Activated CD4-positive, alpha-beta memory T cell treated with anti-CD3 and anti-CD28 coated beads, Interleukin-2, amount 10 ng/mL, durations not matched to agents 7 days and 5 days (primary cell): ENCODE measurements at places on chromosomes 16 and 17.

- DNase-seq: no peak
Observed at GRCh38 chr16:45454-45853, 8.0 kb downstream of the POLR3K start.

- DNase-seq: no peak
Observed at GRCh38 chr16:86029131-86029741, 130.3 kb downstream of the IRF8 start.

DNA sequence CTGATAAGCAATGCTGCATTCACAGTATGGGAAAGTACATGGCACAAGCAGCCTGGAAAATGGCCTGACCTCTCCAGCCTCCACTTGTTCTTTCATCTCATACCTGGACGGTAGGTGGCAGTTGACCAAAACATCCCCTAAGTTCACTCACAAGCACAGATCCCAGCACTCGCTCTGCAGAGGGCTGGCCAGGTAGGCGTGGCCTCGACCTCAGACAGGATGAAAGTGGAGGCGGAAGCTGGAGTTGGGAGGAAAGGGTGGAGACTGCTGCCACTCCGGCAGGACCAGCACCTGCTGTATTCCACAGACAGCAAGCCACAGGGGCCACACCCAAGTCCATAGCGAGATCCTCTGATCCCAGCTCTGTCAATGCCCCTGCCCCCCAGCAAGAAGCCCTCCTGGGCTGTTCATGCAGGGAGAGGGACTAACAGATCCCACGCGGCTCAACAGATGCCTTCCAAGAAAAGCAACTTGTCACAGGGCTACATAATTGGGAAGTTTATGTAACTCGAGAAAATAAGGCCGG, 31.3 kb downstream of the ZCCHC14 start:
- peak; percentile 28 for DNase-seq

DNA sequence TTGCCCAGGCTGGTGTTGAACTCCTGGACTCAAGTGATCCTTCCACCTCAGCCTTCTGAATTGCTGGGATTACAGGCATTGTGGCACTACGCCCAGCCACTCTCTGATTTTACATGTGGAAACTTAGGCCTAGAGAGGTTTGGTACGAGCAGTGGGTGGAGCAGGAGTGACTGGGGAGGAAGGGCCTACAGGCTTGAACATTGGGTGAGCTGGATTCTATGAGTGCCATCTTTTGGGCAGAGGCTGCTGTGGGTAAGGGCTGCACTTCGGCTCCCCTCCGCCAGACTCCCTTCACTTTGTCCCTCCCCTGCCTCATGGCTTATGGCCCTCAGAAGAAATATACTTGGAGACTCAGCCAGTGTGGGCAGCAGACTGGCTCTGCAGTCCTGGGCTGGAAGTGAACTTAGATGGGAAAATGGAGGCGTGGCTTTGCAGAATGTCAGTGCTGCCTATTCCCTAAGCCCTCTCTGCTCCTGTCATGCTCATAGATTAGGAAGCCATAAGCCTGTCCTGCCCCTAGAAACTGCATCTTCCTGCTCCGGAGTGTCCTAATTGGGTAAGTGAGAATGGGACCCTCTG, 9.5 kb upstream of the MRC2 start:
- no peak for DNase-seq

- peak; percentile 81 for DNase-seq
Observed at GRCh38 chr17:77445760-77446532, 305.2 kb downstream of the SEC14L1 start.

DNA sequence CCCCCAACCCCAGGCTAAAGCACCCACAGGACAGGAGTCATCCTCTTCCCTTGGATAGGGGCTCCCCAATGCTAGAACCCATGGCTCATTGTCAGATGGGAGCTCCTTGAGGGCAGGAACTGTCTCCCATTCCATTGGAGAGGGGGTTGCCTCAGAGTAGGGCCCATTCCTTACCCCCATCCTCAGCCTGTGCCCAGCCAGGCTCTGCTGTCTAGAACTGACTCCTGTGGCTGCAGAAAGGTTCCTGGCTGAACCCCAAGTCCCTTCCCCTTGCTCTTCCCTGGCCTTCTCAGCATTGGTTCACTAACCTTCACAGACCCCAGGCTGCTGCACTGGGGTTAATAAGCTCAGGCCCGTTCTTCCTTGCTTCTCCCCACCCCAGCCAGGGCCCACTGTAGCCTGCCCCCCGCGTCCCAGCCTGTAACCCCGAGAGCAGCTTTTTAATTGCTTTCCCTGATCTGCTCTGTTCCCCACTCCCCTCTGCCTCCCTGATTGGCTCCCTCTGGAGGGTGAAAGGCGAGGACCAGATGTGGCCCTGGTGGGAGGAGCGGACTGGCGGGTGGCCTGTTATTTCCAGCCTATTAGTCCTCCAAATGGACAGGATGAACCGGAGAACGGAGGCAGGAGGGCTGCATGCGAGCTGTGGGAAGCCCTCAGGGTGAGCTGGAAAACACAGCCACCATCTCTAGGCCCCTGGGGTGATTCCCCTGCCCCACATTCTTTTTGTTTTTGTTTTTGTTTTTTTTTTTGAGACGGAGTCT, 6.0 kb upstream of the GFAP start:
- no peak for DNase-seq

DNA sequence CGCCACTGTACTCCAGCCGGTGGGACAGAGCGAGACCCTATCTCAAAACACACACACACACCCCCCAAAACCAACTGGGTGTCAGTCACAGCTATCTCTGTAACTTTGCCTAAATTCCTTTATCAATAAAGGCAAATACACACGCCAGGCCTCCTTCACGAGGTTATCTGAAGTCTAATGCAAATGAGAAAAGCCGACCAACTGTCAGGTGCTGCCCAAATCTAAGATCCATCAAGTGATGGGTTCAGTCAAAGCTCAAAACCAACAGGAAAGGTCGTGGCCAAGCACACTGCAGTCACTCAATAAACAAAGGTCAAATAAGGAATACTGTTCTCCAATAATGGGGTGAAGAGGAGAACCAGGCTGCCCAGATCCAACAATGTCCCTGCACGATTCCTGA, 1.1 kb downstream of the ANKFY1 start:
- DNase-seq: no peak

DNA sequence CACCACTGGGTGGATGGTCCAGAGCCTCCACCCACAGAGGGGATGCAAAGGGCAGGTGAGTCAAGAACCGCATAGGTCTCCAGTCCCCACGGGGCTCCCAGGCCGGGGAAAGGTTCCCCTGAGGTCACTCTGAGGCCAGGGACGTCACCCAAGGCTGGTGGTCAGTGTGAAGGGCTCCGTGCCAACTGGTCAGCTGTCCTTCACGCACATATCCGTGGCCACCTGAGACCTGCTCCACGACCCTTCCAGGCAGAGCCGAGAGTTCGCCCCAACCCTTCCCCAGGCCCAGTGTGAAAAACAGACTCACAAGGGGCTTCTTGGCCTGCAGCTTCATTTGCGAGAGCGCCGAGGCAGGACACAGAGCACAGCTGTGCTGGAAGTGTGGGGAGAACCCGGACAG, 2.8 kb downstream of the TSR3 start:
- no peak for DNase-seq

GRCh38 chr17:64155129-64155528, 25.2 kb upstream of the ERN1 start:
- DNase-seq: no peak

GRCh38 chr17:11950771-11951519, 46.3 kb downstream of the ZNF18 start:
- no peak for DNase-seq

- no peak for DNase-seq
Observed at GRCh38 chr17:43118679-43119615, 6.2 kb downstream of the BRCA1 start.

GRCh38 chr17:74110467-74110866, 93.0 kb upstream of the RPL38 start:
- no peak for DNase-seq

- no peak for DNase-seq
Observed at GRCh38 chr16:78375055-78375679, 275.7 kb downstream of the WWOX start.

DNA sequence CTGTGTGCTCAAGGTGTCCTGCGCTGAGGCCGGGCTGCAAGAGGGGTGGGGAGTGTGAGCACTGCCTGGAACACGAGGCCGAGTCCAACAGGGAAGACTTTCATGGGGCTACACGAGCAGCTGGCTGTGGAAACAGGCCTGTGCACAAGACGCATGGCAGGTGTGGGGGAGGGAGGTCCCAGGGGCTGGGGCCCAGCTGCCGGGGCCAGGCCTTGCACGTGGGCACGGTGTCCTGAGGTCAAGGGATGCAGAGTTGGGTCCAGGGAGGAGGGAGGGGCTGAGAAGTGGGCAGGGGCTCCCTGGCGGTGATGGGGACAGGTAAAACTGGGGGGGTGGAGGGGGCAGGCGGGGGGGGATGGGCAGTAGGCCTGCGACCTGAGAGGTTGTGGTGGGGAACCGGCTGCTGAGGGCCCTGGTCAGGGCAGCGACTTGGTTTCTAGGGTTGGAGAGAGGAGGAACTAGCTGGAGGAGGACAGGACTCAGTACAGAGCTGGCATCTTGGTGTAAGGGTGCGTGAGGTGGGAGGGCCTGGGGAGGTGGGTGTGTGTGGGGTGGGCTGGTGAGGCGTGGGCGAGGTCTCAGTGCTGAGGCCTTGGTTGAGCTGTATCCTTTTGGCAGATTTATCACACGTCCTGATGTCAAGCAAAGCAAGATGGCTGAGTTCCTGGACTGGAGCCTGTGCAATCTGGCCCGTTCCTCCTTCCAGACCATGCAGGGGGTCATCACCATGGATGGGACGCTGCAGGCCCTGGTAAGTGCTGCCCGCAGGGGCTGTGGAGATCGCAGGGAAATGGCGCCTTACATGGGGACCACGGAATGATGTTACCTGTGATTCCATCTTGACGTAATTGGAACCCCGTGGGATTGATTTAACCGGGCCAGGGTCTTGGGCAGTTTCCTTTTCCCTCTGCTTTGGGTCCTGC, 29.4 kb downstream of the TBCD start:
- no peak for DNase-seq

DNA sequence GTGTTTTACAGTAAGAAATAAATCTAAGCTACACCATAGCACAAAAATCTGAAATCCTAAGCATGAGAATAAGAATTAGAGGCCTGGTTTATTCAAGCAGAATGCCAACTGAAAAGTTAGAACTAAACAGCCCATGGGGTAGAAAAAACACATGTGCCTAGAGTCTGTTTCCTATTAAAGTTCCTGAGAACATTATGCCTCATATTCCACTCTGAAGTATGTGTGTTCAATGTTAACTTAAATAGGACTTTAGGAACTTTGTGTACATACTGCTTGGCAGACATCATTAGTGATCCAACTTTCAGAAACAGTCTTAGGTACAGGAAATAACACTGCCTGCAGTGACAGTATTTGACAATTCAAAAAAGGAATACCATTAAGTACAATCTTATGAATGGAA, 18.2 kb downstream of the HEATR6 start:
- DNase-seq: no peak

DNA sequence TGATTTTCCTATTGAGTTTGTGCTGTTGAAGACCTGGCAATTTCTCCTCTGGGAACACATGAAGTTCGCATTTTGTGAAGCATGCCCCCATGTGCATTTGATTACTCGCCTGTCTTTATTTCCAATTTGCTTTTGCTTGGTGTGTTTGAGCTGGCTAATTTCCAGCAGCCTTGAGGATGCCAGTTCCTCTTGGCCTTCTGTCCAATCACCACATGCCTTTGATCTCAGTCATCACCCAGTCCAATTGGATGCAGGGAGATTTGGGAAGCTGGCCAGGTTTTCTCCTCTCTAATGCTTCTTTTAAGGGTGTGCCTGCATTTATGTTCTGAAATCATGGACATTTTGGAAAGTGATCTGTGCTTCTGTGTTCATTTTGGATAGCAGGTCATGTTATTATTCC, 3.8 kb upstream of the TMEM100 start:
- no peak for DNase-seq

DNA sequence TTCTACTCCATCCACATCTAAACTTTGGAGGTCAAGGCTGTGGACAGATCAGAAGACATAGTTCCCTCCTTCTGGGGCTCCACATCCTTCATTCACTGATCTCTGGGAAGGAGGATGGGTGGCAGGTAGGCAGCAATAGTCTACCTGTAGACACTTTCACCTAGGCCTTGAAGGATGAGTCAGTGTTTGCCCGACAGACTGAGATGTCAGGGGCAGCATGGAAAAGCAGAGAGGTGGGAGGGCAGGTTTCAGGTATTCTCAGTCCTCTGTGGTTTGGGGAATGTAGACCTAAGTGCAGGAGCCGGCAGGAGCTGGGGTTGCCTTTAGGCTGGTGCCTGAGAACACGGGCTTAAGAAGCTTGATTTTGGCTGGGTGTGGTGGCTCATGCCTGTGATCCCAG, 171.9 kb upstream of the ZNF267 start:
- no peak for DNase-seq

DNA sequence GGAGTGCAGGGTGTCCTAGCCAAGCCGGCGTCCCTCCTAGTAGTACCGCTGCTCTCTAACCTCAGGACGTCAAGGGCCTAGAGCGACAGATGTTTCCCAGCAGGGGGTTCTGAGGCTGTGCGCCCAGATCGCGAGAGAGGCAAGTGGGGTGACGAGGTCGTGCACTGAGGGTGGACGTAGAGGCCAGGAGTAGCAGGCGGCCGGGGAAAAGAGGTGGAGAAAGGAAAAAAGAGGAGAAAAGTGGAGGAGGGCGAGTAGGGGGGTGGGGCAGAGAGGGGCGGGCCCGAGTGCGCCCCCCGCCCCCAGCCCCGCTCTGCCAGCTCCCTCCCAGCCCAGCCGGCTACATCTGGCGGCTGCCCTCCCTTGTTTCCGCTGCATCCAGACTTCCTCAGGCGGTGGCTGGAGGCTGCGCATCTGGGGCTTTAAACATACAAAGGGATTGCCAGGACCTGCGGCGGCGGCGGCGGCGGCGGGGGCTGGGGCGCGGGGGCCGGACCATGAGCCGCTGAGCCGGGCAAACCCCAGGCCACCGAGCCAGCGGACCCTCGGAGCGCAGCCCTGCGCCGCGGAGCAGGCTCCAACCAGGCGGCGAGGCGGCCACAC, at the start of gene MMP2:
MMP2 (plus strand) TSS at position 372 of the 603 bp plus-strand sequence. CDS start 282 bp downstream, outside the sequence.
- DNase-seq: no peak

GRCh38 chr17:78993241-78993956, 13.7 kb upstream of the LGALS3BP start:
- DNase-seq: peak; percentile 56

- no peak for DNase-seq
Observed at GRCh38 chr16:77288222-77288621, 89.0 kb downstream of the SYCE1L start.

GRCh38 chr16:51151435-51151960, 428 bp upstream of the SALL1 start:
- DNase-seq: no peak

- no peak for DNase-seq
Observed at GRCh38 chr17:59547131-59547915, 18.1 kb upstream of the DHX40 start.

DNA sequence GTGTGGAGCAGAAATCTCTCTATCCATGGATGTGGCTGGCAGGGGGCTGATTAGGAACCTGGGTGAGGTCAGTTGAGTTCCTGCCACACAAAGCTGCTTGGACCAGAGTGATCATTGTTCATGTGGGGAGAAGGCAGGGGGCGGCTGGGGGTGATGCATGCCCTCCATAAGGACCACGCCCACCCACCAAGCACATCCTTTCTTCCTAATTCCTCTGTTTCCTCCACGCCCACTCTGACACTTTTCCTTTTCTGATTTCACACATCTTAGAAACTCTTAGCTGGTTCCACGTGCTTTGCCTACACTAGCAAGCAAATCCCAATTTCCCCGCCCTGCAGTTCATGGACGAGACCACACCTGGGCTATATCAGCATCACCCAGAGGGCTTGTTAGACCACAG, 108.5 kb downstream of the SDK2 start:
- no peak for DNase-seq
